ENCODE measurements at places on chromosomes 1 and 21.

- DNase-seq = no peak
Measured at GRCh38 chr1:244807138-244807537, 28.3 kb upstream of the COX20 start.

DNA sequence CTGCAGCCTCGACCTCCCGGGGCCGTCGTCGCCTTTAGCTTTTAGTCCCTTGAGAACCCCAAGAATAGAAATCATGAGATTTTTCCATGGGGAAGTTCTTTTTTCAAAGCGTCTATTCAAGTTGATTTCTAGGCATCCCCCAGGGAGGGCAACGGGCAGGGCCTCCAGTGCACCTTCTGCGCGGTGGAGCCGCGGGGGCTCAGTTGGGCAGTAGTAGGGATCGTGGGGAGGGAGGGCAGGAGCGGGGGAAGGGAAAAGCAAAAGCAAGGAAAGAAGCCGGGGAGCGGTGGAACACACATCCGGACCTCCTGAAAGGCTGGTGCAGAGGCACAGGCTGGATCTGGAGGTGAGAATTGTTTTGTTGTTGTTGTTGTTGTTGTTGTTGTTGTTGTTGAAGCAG, 103.4 kb downstream of the PPIAL4G start:
- no peak for DNase-seq

GRCh38 chr1:98188774-98189173, 267.9 kb upstream of the DPYD start:
- no peak for DNase-seq

GRCh38 chr1:186654741-186655140, 25.5 kb downstream of the PTGS2 start:
- no peak for DNase-seq
